Kidney (tissue), 22 donors: ENCODE measurements at places on chromosomes 3 and 15. TPM values are rescaled to one million over a fixed set of nuclear protein-coding genes. Genes with fewer than 3 reads are reported as not detected.

DNA sequence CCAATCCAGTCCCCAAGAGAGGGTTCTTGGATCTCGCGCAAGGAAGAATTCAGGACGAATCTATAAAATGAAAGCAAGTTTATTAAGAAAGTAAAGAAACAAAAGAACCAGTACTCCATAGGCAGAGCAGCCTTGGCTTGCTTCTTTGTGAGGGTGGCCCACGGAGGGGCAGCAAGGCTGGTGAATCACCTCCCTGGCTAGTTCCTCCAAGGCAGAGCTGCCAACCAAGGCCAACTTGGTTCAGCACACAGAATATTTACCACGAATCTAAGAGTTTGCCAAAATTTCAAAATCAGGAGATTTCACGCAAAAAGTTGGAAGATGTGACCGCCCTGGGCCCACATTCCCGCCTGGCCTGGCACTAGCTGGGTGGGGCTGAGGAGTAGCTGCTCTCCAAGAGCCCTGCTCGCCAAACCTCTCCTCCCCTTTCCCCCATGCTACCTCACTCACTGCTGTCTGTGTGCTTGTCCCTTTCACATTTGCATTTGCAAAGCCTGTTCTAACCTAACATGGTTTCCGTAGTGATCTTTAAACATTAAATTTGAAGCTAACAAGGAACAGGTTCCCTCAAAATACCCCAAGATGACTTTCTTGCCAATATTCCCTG lies 26.2 kb upstream of the DCUN1D1 start:
- DNase-seq, result no peak

Gene DPPA2
- polyA plus RNA-seq, result not detected

DNA sequence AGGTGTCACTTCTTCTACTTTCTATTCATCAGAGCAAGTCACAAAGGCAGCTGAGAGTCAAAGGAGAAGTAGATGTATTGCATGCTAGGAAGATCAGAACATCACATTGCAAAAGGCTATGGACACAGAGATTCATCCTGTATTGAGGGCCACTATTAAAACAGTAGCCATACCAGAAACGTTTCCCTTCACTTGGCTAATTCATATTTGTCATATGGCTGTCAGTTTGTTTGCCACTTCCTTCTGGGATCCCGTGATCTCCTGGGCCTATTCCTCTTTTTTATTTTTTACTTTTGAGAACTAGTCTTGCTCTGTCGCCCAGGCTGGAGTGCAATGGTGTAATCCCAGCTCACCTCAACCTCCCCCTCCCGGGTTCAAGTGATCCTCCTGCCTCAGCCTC lies 184.0 kb upstream of the SATB1 start:
- no peak for DNase-seq

Gene CCR3
- not detected for polyA plus RNA-seq
